ENCODE measurements at places on chromosomes 1 and 21.

GRCh38 chr1:201198598-201198997 lies 8.0 kb downstream of the IGFN1 start:
- no peak for DNase-seq

DNA sequence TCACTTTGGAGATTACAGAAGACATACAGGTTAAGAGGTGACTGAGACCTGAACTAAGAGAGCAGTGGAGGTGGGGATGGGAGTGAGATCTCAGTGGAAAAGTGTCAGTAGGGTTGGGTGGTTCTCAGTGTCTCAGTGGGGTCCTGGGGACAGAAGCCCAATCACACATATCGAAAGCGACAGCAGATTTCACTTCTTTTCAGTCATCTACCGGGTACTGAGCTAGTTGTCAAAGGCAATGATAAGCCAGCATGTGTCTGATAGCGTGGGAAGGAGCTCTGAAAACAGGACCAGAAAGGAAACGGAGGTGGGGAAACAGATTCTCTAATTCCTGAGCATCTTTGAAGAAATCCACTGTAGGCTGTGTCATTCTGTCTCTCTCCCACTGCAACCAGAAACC lies 59.5 kb downstream of the RHOU start:
- no peak for DNase-seq

DNA sequence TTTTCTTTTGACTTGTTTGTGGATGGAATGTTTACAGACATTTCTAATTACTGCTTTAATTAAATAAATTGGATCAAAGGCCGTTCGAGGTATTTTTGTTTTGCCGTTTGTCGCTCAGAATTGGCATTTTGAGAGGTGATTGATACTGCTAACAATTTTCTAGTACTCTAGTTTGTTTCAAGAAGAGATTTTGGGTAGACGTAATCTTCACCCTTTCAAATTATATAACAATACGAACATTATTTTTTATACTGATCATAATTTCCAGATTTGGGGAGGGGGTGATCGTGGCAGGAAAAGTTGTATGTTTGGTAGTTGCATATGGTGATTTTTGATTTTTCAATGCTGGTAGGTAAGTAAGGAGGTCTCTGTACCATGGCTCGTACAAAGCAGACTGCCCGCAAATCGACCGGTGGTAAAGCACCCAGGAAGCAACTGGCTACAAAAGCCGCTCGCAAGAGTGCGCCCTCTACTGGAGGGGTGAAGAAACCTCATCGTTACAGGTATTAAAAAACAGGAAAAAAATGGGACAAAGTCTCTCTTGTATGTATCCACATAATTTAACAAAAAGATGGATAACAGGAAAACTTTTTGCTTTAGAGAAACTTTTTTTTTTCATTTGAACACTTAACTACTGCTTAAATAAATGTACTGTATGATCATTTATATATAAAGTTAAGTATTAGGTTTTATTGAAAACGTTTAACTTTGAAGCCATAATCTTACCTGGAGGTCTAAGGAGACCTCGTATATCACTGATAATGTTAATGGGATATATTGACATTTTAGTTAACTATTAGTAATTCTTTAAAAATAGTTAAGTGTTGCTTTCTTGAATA lies 1.7 kb downstream of the H3-3A start:
- DNase-seq = peak; percentile 35

DNA sequence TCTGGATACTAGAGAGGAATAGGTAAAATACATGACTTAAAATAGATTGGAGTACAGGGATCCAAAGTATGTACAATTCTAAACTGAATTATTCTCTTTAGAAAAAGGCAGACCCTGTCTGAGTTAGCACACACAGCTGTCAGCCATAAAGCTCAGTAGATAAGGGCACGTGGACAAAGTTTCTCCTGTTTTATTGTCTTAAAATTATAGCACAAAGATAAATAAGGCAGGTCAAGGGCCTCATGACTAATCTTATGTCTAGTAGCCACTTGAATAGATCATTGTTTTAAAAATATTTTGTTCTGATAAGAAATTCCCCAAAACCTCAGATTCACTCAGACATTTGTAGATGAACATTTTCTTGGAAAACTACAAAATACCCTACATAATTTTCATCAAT lies 205.2 kb downstream of the ZP4 start:
- DNase-seq = no peak

- DNase-seq = peak; percentile 10
Observed at GRCh38 chr1:117573386-117574023, 32.3 kb upstream of the TENT5C start.

GRCh38 chr1:14517841-14518180 lies 80.7 kb upstream of the KAZN start:
- no peak for DNase-seq

DNA sequence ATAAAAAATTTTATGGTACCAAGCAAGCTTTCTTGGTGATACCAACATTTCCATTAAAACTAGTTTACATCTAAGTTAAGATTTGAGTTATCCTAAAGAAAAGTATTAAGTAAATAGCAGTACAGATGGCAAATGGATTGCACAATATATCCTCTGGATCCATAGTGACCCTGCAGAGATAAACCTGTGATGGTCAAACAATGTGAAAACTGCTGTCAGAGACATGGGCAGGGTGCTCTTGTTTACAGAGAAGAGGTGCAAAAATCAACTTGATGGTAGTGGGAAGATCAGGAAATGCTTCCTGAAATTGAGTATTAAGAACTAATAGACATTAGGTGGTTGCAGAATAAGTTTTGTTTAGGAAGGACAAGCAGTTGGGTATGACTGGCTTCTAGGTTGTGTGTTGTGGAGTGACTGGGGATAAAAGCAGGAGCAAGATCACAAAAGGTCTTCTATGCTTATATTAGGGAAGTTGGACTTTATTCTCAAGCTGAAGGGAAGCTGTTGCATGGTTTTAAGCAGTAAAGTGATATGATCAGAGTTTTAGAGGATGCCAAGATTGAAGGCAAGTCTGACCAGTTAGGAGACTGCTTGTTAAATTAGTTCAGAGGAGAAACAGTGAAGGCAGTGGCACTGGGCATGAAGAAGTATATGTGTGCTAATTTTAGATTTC lies 9.9 kb downstream of the TTC3 start:
- DNase-seq = no peak

DNA sequence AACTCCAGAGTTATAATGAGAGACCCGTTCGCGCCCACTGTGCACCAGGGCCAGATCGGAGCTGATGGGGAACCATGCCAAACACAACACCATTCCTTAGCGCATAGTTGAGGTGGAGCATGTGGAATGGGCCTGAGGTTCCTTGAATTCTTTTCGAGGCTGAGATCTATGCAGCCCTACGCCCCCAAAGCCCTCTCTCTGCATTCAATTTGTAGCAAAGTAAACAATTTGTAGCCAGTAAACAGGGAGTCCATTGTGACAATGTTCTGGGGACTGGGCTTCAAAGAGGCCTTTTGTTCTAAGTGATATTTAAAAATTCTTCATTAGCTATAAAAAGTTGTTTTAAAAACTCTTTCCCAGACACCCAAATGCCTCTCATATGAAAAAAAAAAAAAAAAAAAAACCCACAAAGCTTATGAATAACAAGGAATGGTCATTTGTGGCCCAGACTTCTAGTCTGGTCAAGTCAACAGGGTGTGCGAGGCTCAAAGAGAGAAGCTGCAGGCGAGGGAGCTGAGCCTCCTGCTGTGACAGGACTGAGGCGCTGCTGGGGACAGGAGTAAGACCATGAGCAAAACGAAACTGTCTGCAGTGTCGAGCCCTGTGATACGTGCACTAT lies 30.6 kb upstream of the KCNE2 start:
- peak; percentile 4 for DNase-seq

GRCh38 chr1:160371346-160371631 lies 4.4 kb downstream of the NHLH1 start:
- DNase-seq = no peak

DNA sequence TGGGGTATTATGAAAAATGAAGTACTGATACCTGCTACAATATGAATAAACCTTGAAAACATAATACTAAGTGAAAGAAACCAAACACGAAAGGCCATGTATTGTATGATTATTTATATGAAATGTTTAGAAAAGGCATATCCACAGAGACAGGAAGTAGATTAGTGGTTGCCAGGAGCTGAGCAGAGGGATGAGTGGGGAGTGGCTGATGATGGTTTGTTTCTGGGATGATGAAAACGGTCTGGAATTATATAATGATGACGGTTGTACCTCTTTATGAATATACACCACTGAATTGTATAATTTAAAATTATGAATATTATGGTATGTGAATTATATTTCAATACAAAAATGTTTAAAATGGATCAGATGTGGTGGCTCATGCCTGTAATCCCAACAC lies 63.8 kb upstream of the MPC2 start:
- no peak for DNase-seq

DNA sequence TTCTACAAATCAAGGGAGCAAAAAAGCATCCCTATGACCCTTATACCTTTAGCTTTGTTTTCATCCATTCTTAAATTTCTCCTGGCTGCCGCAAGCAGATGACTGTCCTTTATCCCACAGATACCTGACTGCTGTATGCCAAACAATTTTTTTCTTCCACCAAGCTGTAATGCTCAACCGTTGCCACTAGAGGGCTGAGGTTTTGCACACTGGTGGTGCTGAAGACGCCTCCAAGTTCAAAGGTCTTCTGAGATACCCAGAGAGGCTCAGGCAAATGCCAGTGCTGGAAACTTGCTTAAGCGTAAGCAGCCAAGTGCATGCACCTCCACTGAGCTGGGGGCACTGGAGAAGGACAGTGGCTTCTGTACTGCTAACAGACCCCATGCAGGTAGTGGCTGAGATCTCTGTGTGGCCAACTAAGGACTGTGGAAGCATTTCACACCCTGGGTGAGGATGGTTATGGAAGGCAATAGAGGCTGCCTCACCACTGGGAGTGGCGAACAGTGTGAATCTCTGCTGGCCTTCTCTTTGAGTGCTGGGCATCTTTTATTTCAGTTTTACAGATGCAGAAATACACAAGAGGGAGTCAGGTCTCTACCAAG lies 28.5 kb downstream of the CNIH3 start:
- peak; percentile 65 for DNase-seq

- DNase-seq = no peak
Observed at GRCh38 chr1:25629836-25630235, 13.2 kb downstream of the MAN1C1 start.

GRCh38 chr1:153578490-153578889 lies 12.8 kb upstream of the S100A2 start:
- DNase-seq = no peak

DNA sequence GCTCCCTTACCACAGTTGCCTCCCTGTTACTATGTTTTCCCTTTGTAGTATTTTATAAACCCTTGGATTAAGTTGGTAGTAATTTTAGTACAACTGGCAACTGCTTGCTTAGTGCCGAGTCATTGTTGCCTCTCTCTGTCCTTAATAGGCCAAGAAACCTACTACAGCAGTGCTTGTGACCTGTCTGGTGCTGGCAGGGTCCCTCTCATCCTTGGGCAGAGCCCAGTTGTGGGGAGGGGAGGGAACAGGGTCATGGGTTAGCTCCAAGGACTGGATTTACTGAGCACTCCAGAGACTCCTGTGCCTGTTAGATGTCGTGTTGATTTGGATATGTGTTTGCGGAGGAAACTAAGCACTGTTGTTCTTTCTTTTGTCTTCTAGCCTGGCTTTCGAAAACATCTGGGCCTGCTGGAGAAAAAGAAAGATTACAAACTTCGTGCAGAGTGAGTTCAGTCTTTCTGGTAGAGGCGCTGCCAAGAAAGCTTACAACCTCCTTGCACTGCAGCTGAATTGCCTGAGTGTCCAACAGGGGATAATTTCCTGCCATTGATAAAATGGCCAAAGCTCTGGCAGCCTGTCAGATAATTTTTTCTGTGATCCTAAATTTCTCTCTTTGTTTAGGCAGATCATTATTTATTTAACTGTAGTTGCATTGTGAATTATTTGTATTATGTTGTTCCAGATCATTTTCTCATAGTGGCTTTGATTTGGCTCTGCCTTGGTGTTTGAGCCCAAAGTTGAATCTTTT lies 3.6 kb downstream of the UTP11 start:
- DNase-seq = peak; percentile 83

DNA sequence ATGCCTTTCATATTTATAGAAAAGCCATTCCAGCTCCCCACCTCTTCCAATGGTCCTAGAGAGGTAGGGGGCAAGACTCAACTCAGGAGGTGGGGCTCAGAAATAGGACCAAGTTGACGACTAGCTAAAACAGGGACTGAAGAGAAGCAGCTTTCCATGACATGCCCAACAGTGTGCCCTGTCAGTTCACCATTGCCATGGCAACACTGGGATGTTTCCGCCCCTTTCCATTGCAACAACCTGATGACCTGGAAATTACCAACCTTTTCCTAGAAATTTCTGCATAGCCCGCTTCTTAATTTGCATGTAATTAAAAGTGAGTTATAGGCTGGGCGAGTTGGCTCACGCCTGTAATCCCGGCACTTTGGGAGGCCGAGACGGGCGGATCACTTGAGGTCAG lies 22.4 kb upstream of the INTS3 start:
- no peak for DNase-seq

DNA sequence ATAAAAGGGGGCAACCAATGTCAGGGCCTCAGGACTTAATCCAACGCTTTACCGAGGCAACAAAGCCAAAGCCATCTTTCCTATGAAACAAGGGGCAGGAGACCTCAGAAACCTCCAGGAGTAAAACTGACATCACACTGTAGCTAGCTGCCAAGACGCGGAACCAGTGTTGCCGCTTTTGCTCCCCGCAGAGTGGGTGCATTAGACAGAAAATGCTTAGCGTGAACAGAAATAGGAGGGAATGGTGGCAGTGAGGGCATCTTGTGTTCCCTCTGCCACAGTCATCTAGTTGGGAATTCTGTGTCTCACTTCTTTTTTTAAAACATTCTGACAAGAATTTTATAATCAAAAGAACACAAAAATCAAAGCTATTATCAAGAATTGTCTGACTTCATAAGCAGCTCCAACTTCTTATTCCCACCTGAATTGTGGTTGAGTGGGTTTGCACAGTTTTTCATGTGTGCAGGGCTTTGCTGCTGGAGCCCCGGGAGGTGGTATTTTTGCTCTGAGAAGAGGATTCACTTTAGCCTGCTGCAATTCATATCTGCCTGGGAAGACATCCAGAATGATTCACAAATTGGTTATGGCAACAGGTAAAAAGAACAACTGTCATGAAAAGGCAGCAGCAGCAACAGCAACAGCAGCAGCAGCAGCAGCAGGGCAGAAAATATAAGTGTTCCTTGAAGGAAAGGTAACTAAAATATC lies 82.2 kb upstream of the DIRAS3 start:
- no peak for DNase-seq

DNA sequence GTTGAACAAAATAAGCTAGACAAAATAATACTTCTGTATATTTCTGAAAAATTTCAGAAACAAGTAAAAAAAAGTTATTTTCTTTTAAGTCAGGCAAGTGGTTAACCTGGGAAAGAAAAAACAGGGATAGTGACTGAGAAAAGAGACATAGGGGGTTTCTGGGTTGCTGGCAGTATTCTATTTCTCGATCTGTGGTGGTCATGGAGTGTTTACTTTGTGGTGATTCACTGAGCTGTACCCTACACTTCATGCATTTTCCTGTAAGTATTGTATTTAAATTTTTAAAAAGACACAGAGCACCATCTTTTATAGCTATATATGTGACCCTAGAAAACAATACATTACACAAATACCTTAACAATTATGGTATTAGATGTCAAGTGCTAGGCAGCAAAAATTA lies 58.2 kb downstream of the ZNF644 start:
- no peak for DNase-seq

Measured in fibroblast of the aortic adventitia (primary cell).